Stimulated activated CD4-positive, alpha-beta T cell treated with anti-CD3 and anti-CD28 coated beads, TNF-alpha, amount 100 ng/mL, for 4 hours (primary cell): ENCODE measurements at places on chromosomes 3 and 15.

GRCh38 chr3:28751864-28752263 is 403.2 kb upstream of the AZI2 start:
- DNase-seq = no peak

DNA sequence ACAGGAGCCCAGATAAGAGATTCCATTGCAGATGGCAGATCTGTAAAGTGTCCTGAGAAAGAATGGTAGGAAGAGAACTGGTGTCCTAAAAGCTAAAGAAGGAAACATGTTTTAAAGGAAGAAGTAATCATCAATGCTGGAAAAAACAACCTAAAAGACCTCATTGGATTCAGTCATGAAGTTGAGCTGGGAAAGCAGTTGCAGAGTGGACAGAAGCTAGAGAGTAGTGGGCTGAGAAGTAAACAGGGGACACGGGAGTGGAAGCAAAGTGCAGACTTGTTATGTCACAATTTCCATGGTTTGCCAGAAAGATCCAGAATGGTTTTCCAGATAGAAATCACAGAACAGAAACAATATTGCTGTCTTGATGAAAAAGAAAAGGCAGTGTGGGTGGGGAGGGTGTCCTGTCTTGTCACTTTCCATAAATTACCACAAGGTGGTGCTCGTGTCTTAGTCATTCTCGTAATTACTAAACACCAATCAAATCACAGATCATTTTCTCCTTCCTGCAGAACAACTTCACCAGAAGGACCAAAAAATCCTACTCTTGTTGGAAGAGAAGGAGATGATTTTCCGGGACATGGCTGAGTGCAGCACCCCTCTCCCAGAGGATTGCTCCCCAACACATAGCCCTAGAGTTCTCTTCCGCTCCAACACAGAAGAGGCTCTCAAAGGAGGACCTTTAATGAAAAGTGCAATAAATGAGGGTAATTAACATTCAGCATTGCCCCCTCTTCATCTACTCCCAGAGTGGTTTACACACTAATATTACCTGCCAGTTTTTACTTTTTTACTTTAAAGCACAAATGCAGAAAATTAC is 64.5 kb downstream of the KLHL25 start:
- DNase-seq = no peak

DNA sequence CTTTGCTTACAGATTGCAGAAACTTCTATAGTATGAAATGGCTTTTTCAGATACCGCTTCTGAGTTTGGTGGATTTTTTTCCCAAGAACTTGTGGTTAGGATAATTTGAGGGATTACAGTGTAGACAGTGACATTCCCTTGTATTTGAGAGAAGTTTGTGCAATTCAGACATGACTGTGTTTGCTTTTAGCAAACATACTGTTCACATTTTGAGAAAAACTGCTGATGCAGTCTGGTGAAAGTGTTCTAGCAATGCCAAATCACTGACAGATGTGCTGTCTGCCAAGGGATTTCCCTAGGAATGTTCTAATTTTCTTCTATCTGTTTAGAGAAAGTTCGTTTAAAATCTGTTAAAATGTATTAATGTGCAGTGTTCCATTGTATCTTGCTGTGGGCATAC is 652.6 kb downstream of the FHIT start:
- no peak for DNase-seq

GRCh38 chr3:89245612-89246011 is 138.2 kb downstream of the EPHA3 start:
- no peak for DNase-seq

GRCh38 chr15:70323111-70323851 is 225.6 kb upstream of the TLE3 start:
- no peak for DNase-seq

GRCh38 chr3:113741620-113742019 is 4.4 kb downstream of the NAA50 start:
- no peak for DNase-seq

DNA sequence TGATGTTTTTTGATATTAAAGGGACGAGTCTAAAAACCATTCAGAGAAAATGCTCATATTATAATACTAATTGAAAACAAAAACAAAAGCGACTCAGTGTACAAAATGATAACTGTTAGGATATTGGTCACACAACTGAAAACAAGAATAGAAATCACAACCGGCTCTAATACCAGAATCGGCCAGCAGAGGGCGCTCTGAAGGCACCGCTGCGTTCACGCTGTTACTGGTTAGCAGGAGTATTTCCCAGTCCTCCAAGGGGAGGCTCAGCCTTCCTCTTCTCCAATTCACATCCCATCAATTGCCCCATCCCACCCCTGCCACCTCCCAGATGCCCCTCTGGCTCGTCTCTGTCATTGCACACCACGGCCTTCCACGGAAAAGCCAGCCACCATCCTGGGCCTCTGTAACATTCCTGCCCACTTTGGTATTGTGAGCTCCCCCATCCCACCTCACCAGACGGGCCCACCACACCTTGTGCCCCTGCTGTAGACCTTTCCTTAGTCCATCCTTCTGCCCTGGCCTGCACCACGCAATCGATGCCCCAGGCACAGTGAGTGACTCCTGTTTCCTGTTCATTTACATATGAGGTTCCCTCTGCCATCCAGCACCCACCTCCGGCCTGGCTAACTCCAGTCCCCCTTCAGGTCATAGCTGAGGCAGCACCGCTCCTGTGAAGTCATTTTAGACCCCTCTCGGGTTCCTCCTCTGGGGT is 8.5 kb downstream of the FAM107A start:
- peak; percentile 55 for DNase-seq

- DNase-seq = no peak
Measured at GRCh38 chr15:43493703-43494472, 932 bp upstream of the TP53BP1 start.

- no peak for DNase-seq
Measured at GRCh38 chr3:186464424-186465093, 79.6 kb downstream of the CRYGS start.

- DNase-seq = no peak
Measured at GRCh38 chr3:191372122-191372521, 41.8 kb upstream of the UTS2B start.

DNA sequence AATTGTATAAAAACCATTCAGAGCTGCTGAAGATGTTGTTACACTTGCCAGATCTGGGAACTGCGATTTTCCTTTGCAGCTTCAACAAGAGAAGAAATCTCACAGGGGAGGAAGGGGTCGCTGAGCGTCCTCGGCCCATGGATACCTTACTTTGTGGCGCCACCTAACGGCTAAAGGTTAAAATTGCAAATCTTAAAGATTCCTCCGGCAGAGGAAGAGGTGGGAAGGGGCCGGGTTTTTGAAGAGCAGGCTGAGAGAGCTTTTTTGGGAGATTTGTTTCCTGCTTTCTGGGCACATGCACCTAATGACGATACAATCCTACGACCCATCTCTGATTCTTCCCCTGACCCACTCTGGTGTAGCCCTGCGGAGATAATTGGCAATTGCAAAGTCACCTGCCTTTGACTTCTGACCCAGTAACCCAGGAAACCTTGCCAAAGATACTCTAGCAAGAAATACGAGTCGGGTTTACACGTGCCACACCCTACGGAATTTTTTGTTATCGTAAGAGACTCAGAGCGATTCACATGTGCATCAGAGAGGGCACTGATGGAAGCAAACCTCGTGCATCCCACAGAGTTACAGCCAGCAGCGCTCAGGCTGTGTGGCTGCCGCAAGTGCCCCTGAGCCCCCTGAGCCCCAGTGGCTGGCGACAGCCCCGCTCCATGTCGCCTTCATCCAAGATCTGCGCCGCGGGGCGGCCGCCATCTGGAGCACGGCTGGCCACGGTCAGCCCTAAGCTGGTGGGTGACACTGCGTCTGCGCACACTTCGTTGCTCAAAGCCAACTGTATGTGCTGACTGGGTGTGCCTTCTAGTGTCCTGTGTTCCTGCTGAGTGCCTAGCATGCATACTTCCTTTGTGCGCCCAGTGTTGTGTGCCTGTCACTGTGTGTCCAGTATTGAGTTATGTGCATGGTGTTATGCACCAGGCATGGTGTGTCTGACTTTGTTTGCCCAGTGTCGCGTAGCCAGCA is 55.2 kb upstream of the CHRNA7 start:
- DNase-seq = no peak

DNA sequence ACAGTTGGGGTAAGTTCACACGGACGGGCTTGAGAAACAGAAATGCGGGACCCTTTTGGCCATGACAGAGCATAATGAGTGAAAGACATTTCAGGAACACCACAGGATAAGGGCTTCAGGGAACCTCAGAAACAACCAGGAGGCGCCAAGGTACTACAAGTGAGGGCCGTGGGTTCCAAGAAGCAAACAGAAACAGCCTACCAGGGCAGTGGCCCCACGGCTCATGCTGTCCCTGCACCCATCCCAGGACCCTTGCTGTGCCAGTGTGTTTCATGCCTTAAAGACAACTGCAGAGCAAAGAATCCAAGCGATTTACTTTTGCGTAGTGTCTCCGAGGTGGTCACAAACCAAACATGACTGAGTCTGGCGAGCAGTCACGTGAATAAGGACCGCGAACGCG is 54.0 kb downstream of the RUBCN start:
- DNase-seq = no peak

DNA sequence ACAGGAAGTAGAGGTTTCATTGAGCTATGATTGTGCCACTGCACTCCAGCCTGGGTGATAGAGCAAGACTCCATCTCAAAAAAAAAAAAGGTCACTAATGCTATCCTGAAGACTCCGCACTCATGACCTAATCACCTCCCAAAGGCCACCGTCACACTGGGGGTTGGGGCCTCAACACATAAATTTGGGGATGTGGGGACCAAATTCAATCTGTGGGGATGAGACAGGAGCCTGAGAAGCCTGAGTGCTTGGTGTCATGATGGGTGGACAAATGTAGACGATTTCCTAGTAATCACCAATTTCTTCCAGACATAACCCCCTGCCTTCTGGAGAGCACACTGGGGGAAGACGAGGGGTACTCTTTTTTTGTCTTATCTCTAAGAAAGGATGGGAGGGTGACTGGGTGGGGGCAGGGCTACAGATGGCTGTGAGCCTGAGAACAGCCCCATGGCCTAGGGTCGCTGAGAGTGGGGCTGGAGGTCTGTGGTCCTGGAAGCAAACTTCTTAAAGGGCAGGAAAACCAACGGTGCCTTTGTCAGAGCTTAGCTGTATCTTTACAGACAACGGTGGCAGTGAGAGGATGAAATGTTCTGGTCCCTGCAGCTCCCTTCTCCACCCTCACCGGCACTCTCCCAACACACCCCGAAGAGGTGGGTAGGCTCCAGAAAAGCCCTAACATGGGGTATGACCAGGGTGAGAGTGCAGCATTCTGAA is 16.6 kb upstream of the KLF13 start:
- no peak for DNase-seq

DNA sequence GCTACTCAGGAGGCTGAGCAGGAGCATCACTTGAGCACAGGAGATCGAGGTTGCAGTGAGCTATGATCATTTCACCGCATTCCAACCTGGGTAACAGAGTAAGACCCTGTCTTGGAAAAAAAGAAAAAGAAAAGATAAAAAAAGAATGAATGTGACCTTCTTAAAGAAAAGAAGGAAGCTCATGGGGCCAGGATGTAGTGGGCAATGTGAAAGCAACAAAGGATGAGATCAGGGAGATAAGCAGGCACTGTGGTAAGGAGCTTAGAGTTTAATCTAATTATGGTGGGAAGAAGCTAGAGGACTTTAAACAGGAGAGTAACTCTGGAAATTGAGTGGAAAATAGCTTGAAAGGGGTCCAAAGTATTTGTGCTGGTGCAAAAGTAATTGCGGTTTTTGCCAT is 231.6 kb upstream of the UBE2E2 start:
- DNase-seq = no peak

GRCh38 chr3:27360113-27361078 is 8.8 kb downstream of the NEK10 start:
- no peak for DNase-seq

GRCh38 chr3:122576174-122576940 is 1.1 kb upstream of the PARP15 start:
- no peak for DNase-seq

DNA sequence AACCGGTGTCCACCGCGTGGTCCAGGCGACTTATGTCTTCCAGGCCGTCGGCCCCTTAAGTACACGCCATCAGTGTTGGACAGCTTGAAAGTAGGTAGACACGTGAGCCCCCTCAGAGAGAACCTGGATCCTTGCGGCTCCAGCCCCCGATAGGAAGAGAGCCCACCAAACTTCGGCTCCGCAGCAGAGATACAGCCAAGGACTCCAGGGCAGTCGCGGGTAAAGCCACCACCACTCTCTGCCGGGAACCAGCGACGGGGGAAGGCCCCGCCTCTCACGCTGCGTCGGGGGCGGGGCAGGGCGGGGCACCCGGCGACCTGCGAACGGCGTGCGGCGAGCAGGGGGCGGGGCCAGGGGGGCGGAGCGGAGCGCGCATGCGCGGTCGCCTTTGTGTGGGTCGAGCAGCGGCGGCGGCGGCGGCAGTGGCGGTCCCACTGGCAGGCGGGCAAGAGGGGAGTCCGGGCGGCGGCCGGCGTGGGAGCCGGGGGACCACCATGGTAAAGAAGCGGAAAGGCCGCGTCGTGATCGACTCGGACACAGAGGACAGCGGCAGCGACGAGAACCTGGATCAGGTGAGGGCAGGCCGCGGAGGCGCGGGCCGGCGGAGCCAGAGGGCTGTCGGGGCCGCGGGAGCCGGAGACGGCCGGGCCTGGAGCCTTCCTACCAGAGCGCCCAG is at the start of gene RTF1:
TSS of gene RTF1 (plus strand) at position 354 of the 676 bp plus-strand sequence. CDS start at position 375, 21 bp downstream.
- peak; percentile 95 for DNase-seq

GRCh38 chr3:139425745-139426400 is 36.4 kb upstream of the COPB2 start:
- no peak for DNase-seq

- no peak for DNase-seq
Measured at GRCh38 chr15:66462627-66463026, 34.9 kb downstream of the SNAPC5 start.

GRCh38 chr15:33100314-33100713 is 94.2 kb downstream of the FMN1 start:
- DNase-seq = no peak

DNA sequence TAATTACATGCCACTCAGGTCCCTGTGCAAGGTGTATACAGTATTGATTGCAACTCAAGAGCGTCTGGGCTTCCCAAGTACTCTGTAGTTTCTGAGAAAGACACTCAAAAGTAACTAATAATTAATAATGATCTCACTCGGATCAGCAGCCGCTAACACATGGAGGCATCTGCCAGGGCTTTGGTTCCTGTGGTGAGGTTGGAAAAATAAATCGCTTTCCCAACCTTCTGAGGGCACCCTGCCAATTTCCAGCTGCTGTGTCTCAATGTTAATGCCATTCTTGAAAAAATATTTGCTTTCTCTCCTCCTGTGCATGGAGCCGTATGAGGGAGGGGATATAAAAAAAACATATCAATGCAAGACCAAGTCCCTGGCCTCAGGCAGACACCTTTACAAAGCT is 116.5 kb upstream of the SLC2A2 start:
- DNase-seq = no peak

- DNase-seq = no peak
Measured at GRCh38 chr3:125075738-125076137, 19.9 kb upstream of the HEG1 start.
